T47D (cell line): ENCODE measurements at places on chromosomes 2 and 18.

- DNase-seq, result no peak
Observed at GRCh38 chr2:218999881-219000568, 6.8 kb upstream of the CRYBA2 start.

- DNase-seq, result no peak
Observed at GRCh38 chr2:237358721-237359517, 55.0 kb downstream of the COL6A3 start.

- no peak for DNase-seq
Observed at GRCh38 chr18:79515944-79516351, 120.2 kb downstream of the NFATC1 start.

GRCh38 chr18:2984703-2985261 lies 28.2 kb downstream of the LPIN2 start:
- no peak for DNase-seq

DNA sequence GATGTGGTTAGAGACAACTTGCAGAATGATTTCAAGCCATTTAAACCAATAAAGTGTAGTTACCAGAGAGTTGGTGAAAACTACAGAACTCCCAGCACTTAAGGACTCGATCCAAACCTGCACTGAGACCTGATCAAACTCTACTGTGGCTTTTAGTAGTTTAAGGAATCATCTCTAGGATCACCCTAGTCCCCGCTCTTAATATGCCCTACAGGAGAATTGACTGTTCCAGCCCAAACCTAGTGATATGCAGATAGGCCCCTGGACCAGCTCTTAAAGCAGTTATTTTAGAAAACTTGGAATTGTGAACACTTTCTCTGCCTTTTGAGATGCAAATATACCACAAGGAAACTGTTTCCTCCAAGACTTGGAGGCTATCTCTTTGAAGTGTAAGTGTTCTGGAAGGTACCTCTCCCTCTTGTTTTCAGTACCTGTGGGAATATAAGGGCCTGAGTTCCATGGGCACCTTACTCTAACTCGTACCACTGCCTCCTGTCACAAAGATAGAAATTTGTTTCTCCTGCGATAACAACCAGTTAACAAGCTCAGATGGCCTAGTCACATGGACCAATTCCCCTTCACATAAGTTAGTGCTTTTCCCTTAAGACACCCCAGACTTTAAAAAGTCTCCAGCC lies 1367.2 kb upstream of the SLC39A10 start:
- DNase-seq, result no peak

DNA sequence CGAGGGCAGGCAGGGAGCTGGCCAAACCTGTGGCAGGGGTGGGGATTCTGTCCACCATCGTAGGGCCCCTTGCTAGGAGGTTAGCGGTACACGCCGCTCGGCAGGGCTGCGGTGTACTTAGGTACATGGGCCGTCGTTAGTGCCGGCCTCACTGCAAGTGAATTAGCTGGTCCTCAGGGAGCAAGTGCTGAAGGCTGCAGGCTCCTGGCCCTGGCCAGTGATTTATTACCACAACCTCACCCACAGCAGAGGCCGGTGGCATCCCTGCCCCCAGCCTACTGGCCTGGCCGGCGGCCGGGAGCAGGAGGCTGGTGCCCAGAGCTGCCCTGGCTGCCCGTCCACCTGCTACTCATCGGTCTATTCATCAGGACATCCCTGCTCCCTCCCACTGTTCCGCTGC lies 19.6 kb upstream of the PTMA start:
- DNase-seq, result no peak

DNA sequence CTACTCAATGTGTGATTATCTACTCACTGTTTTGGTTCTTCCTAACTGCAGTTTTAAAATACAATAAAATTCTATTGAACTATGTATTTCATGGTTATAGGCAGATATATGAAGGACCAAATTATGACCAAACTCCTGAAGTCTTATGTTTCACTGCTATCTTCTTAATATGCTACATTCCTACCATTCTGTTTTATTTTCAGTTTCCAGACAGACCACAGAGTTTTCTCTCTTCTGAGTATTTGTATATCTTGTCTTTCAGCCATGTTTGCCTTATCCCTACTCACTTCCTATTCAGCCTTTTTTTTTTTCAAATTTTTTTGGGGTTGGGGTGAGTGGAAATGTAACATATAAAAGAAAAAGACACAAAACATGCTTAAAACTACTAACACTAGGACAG lies 6.3 kb downstream of the RFTN2 start:
- DNase-seq, result no peak
